ENCODE measurements at places on chromosomes 2 and 18.

- peak; percentile 36 for DNase-seq
These were observed 27.2 kb downstream of the FECH start for GRCh38 chr18:57559314-57559713.

DNA sequence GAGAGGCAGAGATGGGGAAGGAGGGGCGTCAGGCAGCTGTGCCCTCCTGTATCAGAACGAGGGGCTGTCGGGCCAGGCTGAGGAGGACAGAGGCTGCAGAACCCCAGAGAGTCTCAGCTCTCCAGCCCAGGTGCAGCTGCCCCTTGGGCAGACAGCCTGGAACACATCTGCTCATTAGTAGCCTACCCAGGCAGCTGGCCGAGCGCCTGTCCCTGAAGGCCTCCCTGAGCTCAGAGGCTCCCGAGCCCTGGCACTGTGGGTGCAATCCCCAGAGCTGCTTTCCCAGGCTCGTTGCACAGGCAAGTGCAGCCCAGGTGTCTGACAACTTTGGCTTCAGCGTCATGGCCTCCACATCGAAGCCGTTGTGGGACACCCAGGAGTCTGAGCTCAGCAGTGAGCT, 13.1 kb upstream of the TMEM185B start:
- DNase-seq: no peak

GRCh38 chr2:37764739-37765138, 93.3 kb upstream of the CDC42EP3 start:
- DNase-seq: no peak

- DNase-seq: peak; percentile 74
These were observed 17.2 kb upstream of the ASXL3 start for GRCh38 chr18:33560686-33561370.

DNA sequence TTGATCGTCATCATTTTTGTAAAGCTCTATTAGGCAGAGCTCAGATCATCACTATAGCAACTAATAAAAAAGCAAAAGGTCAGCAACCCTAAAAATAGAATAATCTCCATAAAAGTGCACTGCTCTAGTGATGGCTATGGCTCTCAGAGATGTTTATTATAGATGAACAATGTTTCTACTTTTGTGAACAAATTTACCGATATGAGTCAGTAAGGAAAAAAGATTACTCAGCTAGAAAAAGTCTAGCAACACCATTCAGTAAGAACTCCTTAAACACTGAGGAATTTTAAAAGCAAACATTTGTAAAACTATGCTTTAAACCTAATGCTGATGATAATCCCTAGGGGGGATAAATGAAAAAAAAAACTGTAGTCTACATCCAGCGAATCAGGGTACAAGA, 69.6 kb downstream of the ACVR1C start:
- DNase-seq: no peak

GRCh38 chr2:19899985-19900930, 1.5 kb downstream of the TTC32 start:
- no peak for DNase-seq

DNA sequence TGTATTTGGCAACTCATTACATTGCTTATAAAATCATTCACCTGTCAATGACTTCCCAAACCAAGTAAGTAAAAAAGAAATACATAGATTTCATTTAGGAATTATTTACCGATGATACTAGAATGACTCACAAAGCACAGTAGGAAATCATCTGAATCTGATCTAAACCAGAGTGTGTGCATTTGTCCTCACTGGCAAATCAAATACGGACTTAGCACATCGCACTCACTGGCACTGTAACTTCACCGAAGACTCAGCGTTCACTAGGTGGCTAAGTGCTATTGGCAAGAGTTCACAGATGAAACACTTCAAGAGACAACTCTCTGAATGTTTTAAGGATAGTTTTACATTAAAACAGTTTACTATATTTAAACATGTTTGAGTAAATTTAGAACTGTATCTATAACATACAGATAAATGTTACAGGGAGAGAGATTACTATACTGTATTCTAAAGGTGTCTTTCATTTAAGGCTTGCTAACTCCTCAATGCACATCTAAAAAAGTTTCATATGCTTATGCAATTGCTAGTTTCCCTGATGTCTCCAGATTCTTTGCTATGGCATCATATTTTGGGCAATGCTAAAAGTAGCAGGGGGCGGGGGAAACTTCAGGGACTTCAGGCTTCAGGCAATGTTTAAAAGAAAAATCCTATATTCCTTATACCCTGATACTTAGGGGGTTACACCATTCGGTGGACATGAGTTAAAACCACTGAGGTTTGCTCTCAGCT, 48.8 kb downstream of the STK39 start:
- DNase-seq: peak; percentile 64

DNA sequence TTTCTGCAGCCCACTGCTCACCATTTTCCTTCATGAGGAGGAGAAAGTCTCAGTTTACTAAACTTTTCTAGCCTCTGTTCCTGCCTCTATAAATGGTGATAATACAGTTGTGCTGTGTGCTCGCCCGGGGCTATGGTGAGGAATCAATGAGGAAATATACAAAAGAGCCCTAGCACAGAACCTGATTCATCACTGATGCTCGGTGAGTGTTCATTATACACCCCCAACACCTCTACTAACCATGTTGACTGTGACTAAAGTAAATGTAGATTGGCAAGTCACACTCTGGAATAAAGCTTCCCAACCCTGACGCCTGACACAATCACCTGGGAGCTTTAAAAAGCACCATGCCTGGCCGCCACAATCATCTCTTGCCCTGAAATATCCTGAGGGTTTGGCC, 118.8 kb upstream of the CYP1B1 start:
- DNase-seq: no peak

GRCh38 chr2:182971820-182972547, 66.3 kb downstream of the NCKAP1 start:
- DNase-seq: no peak

DNA sequence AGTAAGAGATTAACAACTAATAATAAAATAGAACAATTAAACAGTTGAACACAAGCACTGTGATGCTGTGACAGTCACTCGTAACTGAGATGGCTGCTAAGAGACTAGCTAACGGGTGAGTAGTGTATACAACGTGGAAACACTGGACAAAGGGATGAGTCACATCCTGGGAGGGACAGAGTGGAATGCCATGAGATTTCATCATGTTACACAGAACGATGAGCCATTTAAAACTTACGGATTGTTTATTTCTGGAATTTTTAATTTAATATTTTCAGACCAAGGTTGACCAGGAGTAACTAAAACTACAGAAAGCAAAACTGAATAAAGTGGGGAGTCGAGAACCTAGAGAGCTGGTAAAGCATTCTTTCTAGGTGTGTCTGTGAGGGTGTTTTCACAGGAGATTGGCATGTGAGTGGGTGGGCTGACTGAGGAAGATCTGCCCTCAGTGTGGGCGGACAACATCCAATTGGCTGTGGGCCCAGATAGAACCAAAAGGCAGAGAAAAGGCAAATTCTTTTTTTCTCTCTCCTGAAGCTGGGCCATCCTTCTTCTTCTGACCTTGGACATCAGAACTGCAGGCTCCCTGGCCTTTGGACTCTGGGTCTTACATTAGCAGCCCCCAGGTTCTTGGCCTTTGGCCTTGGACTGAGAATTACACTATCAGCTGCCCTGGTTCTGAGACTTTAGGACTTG, 14.6 kb downstream of the TMSB10 start:
- DNase-seq: peak; percentile 98

- DNase-seq: peak; percentile 80
These were observed 36.9 kb upstream of the TANC1 start for GRCh38 chr2:158931572-158931971.

Measured in fibroblast of the aortic adventitia (primary cell).